HS-27A (cell line): ENCODE measurements at places on chromosomes 1 and 21.

GRCh38 chr1:228945885-228946284, 210.6 kb downstream of the RHOU start:
- no peak for DNase-seq

DNA sequence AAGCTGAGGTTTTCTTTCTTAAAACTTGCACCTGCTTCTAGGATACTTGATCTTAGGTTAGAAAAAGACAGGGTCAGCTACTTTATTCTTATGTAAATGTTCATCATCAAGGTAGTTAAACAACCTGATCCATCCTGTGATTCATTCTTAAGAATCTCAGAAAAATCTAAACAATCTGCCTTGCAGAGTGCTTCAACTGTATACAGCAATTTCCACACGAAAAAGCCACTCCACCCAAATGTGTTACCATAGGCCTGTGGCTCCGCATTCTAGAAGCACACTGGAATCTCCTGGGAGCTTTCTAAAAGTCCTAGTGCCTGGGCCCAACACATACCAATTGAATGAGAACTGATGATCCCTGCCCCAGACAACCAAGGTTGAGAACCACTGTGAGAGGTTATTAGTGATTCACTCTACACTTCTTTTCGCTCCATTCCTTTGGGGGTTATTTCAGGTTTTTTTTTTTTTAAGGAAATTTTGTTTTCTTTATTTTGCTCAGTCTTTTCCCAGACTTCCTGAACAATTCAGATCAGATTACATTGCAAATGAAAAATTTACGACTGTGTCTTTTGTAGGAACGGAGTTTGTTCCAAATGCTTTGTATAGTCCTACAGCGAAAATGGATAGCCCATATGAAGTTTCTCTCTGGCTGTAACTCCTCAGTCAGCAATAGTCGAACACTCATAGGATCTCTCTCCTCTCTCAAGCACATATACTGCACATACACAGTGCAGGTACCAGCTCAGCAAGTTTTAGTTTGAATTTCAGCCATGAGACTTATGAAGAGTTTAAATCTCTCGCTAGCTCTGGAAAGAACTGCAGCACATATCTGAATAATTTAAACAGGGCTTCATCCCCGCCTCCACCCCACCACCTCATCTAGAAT, 16.1 kb downstream of the SMYD2 start:
- peak; percentile 84 for DNase-seq

DNA sequence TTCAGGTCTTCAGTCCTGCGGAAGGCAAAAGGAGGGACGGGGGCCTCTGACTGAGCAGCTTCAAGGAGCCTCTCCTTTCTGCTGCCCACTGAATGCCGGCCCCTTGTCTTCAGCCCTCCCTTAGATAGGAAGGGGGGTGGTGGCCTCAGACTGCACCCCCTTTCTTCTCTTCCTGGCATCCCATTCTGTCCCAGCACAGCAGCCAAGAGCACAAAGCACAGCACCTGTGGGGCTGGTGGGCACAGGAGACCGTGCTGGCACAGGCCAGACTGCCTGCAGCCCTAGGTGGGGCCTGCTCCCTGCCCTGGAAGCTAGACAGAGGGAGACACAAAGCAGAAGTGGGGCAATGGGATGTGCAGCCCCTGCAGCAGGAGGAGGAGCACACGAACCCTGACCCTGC, 1.7 kb upstream of the PAQR6 start:
- no peak for DNase-seq

DNA sequence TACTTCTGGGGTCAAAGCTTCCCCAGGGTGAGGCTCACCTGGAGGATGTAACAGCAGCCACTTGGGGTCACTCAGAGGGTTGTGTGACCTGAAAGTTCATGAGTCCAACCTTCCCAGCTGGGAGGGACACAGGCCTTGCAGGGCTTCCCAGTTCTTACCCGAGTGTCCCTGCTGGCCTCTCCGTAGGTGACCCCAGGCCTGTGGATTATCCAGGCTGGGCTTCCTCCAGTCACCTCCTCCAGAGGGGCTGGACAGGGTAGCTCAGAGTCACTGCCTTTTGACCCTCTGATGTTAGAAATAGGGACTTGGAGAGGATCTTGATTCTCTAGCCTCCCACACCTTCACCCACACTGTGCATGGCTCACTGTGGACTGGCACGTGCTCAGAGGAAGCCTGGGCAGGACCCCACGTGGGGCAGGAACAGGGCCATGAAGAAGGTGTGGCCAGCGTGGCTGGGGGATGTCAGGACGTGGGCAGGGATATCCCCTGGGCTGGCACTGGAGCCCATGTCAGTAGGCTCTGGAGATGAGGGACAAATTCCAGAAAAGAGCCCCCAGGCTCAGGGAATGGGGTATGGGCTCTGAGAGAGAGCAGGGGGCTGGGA, 131.8 kb downstream of the ACTL8 start:
- DNase-seq: no peak

GRCh38 chr1:224357626-224358124, 996 bp downstream of the CNIH4 start:
- no peak for DNase-seq

DNA sequence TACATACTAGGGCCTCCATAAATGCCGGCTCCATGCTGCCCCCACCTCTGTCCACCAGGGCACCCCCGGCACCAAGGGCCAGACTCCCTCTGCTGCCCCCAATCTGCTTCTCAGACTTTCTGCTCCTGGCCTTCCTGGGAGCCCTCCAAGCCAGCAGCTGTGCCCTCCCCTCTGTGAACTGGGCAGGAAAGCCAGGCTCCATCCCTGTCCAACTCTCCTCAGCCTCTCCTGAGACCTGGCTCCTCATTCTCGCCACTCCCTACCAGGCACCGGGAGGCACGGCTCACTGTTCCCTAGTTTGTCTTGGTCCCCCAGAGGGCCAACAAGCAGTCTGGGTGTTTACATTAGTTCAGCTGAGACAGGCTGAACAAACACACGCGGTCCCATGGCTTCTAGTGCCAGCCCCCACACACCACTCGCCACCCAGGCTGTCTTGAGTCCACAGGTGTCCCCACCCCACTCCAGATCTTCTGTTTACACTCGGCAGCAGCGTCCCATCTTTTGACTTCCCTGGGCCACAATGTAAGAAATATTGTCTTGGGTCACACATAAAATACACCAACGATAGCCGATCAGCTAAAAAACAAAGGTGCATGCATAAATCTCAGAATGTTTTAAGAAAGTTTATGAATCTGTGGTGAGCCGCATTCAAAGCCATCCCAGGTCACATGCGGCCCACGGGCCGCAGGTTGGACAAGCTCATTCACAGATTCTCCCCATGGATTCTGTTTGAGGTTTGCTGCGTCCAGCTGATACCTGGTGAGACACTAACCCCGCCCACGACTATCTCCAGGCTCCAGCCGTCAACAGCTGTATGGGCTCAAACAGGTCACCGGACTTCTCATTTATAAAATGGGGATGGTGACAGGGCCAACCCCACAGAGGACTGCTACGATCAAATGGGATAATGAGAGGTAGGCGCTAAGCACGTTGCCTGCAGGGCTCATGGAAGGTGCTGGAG, 29.5 kb upstream of the ECE1 start:
- DNase-seq: no peak

DNA sequence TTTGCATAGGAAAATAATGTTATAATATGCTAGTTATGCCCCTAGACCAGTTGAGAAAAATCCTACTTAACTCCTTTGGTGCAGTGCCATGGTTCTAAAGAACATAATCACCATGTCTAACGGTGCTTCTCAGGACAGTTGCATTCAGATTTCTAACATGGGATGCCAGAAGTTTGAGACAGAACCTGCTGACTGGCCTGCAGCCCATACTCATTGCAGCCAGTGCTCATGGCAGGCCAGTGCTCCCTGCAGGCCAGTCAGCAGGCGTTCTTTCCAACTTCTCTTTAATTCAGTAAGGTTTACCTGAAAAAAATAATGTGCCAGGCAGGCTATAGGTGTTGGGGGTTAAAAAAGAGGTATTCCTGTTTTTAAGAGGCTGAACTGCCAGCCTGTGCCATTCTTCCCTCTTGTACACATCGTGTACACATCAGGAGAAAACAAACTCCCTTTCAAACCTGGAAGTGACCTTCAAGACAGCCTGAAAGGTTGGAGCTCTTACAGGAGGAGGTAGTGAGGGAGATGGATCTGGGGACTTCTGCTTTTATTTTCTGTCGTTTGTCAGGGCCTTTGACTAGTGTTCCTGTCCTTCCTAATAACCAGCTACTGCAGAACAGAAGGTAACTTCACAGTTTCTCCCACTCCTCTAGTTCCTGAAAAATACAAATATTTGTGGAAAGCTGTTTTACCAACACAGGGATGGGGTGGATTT, 146.0 kb upstream of the MAGI3 start:
- no peak for DNase-seq

GRCh38 chr1:94122201-94122970, 1.4 kb upstream of the ABCA4 start:
- DNase-seq: no peak

GRCh38 chr21:39319814-39320332, 6.4 kb upstream of the BRWD1 start:
- DNase-seq: no peak

- no peak for DNase-seq
Observed at GRCh38 chr21:46055863-46056281, 42.0 kb upstream of the COL6A2 start.

- DNase-seq: no peak
Observed at GRCh38 chr1:39255222-39255621, 50.7 kb downstream of the MACF1 start.

DNA sequence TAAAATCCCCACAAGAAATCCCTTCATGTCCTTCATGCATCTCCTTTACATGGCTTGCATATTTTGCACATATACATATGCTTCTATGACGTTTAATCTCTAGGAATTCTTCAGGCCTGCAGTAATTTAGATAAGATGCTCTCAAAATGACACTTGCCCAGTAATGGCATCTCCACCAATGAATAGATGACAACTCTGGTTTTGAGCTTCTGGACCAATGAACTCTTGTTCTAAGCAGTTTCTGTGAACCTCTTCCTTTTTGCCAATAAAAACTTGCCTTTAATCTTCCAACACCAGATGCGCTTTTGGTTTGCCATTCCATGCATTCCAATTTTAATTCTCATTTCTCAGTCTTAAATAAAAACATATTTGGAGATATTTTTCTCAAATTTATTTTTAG, 189.8 kb upstream of the OLFM3 start:
- DNase-seq: peak; percentile 52

DNA sequence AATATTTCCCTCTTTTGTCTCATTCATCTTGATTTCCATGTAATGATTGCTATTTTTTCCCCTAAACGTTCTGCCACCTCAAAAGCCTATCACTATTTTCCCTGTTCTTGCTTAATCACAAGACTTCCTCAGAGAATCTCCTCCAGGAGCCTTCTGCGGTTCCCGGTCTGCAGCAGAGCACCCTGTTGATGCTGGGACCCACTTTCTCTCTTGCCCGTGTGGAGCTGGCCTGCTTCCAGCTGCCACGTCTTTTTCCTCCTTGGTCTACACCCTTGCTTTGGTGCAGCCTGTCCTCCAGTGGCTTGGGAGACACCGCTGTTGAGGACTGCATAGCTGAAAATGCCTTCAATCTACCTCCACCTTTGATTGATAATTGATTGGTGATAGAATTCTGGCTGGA, 70.0 kb upstream of the COA6 start:
- DNase-seq: no peak

DNA sequence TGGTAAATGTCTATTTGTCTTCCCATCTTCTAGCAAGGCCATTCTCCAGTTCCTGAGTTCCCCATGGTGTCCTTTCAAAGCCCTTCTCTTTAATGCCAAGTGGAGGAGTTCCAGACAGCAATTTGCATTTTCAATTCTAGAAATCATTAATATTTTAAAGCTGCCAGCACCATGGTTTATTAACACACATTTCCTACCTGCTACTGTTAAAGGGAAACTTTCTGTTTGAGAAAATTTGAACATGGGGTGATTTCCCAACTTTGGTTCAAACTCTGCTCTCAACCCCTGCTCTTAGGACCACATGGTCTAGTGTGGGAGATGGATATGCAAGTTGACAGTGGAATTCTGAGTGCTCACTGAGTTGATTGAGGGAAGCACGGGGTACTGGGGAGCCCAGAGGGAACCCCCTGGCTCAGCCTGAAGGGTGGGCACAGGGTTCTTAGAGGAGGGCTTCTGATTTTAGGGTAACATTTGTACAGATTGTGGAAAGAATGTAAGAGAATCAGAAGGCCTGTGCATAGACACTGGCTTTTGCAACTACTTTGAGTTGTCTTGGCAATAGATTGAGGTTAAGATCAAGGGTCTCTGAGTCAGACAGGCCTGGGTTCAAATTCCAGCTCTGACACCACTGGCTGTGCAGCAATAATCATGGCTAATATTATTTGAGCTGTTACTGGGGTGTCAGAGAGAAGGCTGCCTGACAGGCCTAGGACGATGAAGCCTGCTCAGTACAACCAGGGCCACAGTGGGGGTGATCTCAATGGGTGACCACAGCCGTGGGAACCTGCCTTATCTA, 97.8 kb downstream of the BEND5 start:
- no peak for DNase-seq

GRCh38 chr1:161215076-161215475, at the start of gene FCER1G:
FCER1G (plus strand) TSS chr1:161215295; CDS start chr1:161215322, 27 bp downstream.
- DNase-seq: no peak

GRCh38 chr1:77498918-77499317, 183.5 kb downstream of the ZZZ3 start:
- no peak for DNase-seq

- no peak for DNase-seq
Observed at GRCh38 chr1:78275906-78276685, 214.7 kb upstream of the PTGFR start.

DNA sequence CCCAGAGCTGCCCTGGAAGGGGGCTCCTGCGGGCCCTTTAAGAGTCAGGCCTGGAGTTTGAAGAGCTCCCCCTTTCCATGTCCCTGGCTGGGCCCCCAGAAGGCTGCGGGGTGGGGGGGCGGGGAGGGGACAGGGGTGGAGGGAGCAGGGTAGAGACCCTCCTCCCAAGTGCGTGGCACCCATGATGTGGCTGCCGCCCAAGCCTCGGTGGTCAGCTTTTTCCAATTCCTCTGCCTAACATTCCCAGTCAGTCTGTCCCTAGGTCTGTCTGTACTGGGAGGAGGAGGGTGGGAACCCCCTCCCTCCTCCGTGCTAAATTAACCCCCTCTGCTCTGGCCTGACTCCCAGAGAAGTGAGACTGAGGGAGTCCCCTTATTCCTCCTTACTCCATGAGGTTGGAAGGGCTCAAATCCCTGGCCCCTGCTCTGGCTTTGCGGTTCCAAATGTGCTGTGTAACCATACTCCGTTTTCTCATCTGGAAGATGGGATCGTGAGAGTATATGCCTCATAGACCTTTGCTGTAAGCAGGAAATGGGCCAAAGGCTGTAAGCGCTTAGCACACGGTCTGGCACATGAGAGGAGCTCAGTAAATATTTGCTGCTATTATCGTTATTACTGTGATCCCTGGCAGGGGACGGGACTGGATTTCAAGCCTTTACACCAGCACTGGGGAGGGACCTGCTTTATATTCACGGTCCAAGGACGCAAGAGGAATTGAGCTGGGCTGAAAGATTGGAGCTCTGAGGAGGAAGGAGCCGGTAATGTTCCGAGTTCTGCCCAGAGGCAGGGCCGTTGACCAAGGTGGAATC, 658 bp upstream of the COL16A1 start:
- DNase-seq: no peak

DNA sequence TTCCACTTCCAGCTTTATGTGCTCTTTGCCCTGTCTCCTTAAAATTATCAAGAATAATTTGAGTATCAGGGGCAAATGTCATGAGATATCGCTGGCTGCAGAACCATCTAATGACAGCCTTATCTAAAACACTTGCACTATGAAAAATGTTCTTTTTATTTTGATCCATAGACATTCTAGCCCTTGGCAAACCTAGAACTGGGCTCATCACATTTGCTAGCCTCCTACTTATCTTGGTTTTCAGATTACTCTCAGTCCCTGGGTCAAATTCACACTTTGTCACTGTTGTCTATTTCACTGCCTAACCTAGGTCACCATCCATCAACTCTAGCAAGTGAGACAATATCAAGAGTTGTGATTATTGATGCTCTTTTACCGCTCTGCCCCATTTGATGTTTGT, 59.9 kb upstream of the IPO9 start:
- DNase-seq: no peak
